Cardiac septum (tissue), 1 donor: ENCODE measurements at places on chromosomes 13 and 19.

DNA sequence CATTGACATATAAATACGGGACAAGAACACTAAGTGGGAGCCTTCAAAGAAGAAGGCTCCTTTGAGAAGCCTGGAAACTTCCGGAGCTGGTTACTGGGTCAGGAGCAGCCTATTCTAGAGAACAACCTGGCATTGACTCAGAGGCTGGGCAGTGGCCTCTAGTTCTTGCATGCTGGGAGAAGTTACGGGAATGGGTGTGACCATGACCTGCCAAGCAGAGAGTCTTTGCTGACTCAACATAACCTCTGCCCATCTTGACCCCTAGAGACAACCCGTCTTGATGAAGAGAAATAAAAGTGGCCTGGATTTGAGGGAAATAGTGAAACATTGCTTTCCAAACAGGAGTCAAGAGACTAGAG is 21.0 kb downstream of the STARD13 start:
- DNase-seq, result no peak

- no peak for DNase-seq
These were observed 866 bp upstream of the ZSWIM4 start for GRCh38 chr19:13794398-13794756.

DNA sequence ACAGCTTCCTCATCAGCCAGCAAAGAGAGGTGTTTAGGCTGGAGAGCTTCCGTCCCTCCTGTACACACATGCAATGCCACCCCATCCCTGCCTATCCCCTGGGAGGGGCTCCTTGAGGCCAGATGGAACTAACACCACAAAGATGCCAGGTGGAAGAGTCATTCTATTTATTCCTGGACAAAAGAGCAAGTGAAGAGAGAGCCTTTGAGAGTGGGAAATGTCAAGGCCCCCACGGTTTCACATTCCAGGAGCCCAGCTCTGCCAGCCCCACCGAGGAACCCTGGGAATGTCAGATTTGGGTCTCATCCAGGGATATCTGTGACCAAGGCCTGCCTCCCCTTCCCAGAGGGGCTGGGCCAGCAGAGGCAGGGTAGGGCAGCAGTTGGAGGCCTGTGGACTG is 30.8 kb upstream of the IGFL1 start:
- no peak for DNase-seq

DNA sequence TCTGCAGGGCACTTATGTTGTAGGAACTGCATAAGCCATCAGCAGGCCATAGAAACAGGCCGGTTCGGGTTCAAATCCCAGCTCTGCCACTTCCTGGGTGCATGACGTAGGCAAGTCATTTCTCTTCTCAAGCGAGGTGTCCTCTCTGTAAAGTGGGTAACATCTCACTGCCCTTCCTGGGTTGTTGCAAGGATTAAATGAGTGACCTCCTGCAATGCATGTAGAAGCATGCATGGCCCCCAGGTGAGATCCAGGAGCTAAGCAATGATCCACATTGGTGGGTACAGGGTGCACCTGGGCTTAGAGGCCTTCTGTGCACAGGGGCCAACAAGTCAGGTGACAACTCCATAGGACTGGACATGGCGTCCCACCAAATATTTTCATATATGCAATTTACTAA is 13.8 kb downstream of the PHLDB3 start:
- no peak for DNase-seq

GRCh38 chr19:10013834-10014618 is 743 bp downstream of the RDH8 start:
- no peak for DNase-seq

DNA sequence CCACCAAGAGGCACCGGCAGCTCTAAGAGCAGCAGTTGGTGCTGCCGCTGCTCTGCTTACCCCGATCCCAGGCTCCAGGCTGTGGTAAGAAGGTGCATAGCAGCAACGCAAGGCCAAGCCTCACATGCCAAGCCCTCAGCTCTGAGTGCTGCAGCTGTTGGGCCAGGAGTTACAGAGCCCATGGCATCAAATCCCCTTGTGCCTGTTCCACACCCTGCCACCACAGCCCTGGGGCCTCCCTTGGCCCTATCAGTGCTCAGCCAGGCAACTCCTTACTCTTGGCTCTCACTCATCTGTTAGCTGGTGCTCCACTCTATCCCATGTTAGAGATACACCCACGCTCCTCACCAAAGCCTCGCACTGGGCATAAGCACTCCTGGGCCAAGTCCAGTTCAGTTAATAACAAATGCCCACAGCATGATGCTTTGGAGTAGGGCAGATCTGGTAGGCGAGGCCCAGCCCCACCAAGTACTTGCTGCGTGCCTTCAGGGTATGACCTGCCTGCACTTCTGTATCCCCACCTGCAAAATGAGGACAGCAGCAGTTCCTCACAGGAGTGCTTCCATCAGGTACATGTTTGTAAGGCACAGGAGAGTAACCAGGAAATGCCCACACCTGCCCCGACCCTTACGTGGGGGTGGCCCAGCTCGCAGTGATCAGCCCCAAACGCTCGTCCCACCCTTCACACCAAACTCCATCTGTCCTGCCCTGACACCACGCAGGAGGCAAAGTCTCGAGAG is 16.2 kb downstream of the AKAP8L start:
- no peak for DNase-seq

DNA sequence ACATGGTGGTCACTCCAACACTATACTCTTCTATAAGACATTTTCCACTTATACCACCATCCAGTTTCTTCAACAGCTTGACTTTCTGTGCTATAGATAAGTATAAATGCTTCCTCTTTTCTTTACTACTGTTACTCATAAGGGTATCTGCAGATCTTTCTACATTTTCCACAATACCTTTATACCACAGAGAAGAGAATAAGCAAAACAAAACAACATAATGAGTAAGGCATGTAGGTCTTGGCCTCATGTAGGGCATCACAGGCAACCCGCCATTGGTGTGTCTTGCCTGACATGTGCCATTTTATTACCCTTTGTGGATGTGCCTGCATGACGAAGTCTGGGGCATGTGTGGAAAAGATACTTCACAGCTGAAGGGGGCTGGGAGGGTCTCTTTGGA is 265.3 kb upstream of the STARD13 start:
- no peak for DNase-seq

GRCh38 chr19:30309905-30310601 is 62.1 kb upstream of the ZNF536 start:
- DNase-seq, result no peak

DNA sequence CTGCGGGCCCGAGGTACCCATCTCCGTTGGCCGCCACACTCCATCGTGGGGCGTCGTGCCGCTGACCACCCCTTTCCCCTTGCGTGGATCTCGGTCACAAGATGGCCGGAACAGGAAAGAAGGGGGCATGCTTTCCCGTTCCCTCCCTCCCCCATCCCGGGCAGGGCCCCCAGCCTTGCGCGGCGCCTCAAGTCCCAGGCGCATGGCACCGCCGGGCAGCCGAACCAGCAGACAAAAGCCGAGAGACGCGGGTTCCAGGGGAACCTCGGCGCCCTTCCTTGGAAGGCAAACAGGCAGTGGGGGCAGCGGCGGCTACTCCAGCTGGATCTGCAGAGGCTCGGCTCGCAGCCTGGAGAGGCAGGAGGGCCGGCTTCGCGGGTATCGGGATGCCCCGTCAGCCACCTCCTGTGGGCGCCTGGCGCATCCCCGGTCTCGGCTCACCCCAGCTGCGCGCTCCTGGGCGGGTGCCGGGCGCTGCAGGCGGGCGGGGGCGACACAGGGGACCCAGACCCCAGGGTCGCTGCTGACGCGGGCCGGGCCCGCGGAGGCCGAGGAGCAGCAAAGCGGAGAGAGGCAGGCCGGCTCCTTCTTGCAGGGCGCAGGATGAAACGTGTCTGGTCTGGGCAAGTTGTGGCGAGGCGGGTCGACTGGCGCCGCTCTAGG is 439 bp downstream of the DZIP1 start:
- DNase-seq, result no peak

- no peak for DNase-seq
These were observed 1.5 kb downstream of the MUC16 start for GRCh38 chr19:9008667-9009066.

GRCh38 chr13:113820813-113821651 is 42.8 kb downstream of the GAS6 start:
- DNase-seq, result peak; percentile 87

- DNase-seq, result no peak
These were observed 16.4 kb downstream of the PEPD start for GRCh38 chr19:33505148-33505547.

DNA sequence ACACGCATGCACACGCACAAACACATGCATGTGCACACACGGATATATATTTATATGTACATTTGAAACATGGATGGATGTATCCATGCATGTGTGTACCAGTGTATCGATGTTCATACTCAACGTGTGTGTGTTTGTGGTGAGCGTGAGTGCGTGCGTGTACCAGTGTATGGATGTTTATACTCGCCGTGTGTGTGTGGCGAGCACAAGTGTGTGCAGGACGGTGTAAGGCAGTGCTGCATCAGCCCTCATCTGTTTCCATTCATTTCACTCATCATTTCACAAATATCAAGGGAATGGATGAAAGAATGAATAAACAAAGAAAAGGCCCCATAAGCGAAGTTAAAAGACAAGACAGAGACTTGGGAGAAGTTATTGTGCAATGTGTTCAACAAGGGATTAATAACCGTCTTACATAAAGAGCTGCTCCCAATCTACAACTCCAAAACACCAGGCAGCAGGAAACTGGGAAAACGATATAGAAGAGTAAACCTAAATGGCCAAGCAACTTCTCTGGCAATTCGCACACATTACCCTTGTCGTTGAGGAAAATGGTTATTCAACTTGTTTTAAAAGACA is 21.7 kb upstream of the MIER2 start:
- DNase-seq, result no peak

- DNase-seq, result no peak
These were observed 27.6 kb downstream of the ZNF541 start for GRCh38 chr19:47545061-47545948.

GRCh38 chr13:101170306-101170705 is 246.0 kb downstream of the NALCN start:
- no peak for DNase-seq

GRCh38 chr19:10000171-10000826 is 10.0 kb downstream of the COL5A3 start:
- DNase-seq, result no peak

DNA sequence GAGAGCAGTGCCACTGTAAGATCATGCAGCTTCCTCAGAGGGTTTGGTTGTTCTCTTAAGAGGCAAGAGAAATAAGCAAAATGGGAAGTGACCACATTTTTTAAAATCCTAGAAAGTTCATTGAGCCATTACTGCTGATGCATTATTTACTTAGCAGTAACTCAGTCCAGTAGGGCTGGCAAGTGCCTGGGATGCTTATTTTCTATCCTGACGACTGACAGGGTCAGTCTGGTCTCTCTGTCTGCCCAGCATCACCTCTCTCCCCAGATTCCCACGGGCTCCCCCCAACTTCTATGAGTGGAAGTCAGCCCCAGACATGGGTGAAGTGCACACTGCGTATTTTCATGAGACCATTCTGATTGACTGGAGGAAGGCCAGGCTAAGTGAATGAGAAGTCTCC is 10.4 kb downstream of the SHISA2 start:
- DNase-seq, result no peak

GRCh38 chr19:12784394-12784870 is 6.9 kb upstream of the JUNB start:
- DNase-seq, result no peak

DNA sequence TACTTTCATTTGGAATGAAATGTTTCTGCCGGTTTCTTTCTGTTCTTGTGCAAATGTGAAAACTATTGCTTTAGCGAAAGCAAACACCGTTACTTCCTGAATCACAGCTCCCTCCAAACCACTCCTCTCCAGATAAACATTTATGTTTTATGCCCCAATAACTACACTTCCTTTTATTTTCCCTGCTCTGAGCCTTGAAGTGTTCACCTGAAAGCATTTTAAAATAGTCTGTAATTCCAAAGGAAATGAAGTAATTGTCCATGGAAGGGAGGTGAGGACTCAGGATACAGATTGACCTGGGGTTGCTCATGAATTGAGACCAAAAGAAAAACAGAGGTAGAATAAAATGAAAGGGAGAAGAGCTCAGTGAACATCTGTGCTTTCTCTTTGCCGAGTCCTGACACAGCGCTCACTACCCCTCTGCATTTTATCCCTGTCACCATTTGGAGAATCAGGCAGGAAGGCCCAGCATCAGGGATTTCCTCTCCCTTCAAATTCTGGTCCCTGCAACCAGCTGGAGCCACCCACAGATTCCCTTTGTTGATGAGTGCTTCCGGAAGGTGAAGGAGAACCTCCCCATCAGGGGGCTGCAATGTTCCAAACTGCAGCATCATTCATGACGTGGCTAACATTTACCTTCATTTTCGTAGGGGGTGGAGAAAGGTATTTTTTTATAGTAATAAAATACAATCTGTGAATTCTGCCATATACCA is 171.9 kb downstream of the ITGBL1 start:
- no peak for DNase-seq

GRCh38 chr13:20414546-20415305 is 110.9 kb downstream of the CRYL1 start:
- no peak for DNase-seq
